Breast epithelium (tissue), 4 donors: ENCODE measurements at places on chromosomes 16 and 17.

- DNase-seq = peak; percentile 58
Observed at GRCh38 chr17:79033741-79034501, 10.0 kb downstream of the C1QTNF1 start.

GRCh38 chr16:81610144-81610842 lies 165.7 kb downstream of the CMIP start:
- DNase-seq = peak; percentile 64

DNA sequence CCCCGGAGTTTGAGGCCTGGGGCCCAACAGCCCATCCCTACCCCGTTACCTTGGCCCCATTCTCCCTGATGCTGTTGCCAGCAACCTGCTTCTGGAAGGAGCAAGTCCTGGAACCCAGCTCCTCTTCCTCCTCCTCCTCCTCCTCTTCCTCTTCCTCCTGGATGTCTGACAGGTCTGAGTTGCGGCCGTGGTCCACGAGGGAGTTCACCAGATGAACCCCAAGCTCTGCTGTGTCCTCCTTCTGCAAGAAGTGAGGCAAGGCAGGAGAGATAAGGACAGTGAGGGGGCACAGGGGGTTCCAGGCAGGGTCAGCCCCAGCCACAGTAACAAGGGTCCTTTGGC lies 18.7 kb downstream of the TSPOAP1 start:
- no peak for DNase-seq

GRCh38 chr17:82236142-82236971 lies 7.5 kb downstream of the SLC16A3 start:
- no peak for DNase-seq

DNA sequence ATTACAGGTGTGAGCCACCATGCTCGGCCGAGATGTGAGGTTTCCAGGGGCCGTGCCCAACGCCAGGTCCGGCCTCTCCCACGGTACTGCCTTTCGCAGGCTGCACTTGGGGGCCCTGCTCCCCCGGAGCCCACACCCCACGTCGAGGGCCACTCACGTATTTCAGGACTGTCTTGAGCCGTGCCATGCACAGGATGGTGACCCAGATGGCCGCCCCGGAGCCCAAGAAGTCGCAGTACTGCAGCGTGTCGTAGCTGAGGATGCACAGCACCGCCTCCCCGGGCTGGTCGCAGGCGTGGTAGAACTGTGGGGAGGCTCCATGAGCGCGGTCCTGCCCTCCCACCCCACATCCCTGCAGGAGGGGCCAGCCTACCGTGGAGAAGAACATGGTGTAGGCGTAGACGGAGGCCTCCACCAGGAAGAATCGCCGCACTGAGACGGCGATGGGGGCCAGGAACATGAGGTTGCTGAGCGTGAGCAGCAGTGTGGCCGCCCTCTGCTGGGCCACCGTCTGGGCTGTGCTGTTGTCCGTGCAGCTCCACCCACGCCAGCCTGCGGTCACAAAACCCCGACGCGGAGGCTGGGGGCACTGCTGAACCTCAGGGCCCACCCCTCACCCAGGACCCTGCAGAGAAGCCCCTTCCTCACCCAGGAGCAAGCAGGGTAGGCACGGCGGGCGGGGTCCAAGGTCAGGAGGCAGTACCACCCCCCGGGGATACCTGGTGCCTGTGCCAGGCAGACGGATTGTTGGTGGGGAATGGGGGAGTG lies 3.7 kb upstream of the MRPL28 start:
- DNase-seq = no peak

- DNase-seq = peak; percentile 55
Observed at GRCh38 chr17:9291912-9292560, 270.7 kb downstream of the NTN1 start.

GRCh38 chr16:84541999-84542817 lies 37.7 kb upstream of the MEAK7 start:
- no peak for DNase-seq

- DNase-seq = peak; percentile 87
Observed at GRCh38 chr17:15456972-15457722, 10.3 kb downstream of the CDRT4 start.

DNA sequence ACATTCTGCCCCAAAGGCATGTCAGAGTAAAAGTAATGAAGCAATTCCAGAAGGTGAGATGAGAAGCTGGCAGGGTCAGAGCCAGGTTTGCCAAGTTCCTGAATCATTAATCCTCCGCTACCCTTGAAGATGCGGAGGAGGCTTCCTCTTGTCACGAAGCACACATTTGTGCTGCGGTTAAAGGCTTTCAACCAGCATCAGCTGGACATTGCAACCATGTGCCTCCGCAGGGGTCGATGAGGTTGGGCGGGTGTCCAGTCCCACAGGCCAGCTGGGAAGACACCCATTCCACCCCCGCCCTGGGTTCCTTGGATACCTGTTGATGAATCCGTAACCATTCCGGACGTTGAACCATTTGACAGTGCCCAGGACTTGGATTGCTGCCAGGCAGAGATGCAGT lies 1.3 kb downstream of the YBX2 start:
- no peak for DNase-seq

- DNase-seq = no peak
Observed at GRCh38 chr17:78278139-78278741, 46.8 kb downstream of the TMEM235 start.

- DNase-seq = no peak
Observed at GRCh38 chr17:74567397-74567796, at the start of gene CD300H. Gene CD300H, minus strand, starts transcription at chr17:74567509.

GRCh38 chr17:4947411-4948165 lies 742 bp downstream of the PFN1 start:
- peak; percentile 42 for DNase-seq

DNA sequence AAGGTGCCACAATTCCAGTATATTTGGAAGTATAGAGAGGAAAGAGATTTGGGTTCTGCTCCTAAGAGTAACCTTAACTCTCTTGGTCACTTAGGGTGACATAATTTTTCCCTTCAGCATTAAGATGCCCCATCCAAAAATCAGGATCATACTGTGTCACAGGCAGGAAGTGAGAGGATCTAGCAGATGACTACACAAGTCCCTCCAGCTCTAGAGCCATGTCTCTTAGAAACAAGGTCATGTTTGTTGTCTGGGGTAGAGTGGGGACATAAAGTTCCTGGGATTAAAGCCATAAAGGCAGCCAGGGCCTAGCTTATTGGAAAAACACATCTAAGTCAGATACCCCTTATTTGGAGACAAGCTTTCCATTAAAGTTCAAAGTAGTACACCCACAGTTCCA lies 2.7 kb downstream of the CCL8 start:
- DNase-seq = no peak

- DNase-seq = no peak
Observed at GRCh38 chr17:14733376-14733775, 432.5 kb downstream of the HS3ST3B1 start.

GRCh38 chr17:16353317-16354174 lies at the start of gene CENPV:
Gene CENPV, minus strand, starts transcription at chr17:16353469. Its CDS starts 33 bp downstream, at chr17:16353436.
- no peak for DNase-seq

GRCh38 chr17:42188749-42189650 lies 3.7 kb upstream of the HCRT start:
- DNase-seq = no peak

GRCh38 chr16:19991614-19992013 lies 82.1 kb downstream of the GPR139 start:
- no peak for DNase-seq

GRCh38 chr17:20266806-20267458 lies 200.4 kb downstream of the LGALS9B start:
- DNase-seq = no peak
